GM12878 (cell line): ENCODE measurements at places on chromosomes 3 and 15. TPM values are rescaled to one million over a fixed set of nuclear protein-coding genes. Genes with fewer than 3 reads are reported as not detected.

- DNase-seq = no peak
These were observed 4.7 kb downstream of the LTF start for GRCh38 chr3:46460051-46460450.

- no peak for DNase-seq
These were observed 31.9 kb downstream of the ITGA11 start for GRCh38 chr15:68400066-68400456.

The RPUSD3 gene
- polyA plus RNA-seq = 66.0 and 68.9 TPM in 2 replicates

The ZBTB11 gene
- polyA plus RNA-seq = 10.9 and 14.6 TPM in 2 replicates

GRCh38 chr3:86793786-86794185 is 197.2 kb downstream of the VGLL3 start:
- DNase-seq = no peak

GRCh38 chr3:58237941-58238681 is 519 bp downstream of the ABHD6 start:
- DNase-seq = no peak

The HCLS1 gene
- 283 and 303 TPM in 2 replicates for polyA plus RNA-seq

The KIF23 gene
- polyA plus RNA-seq = 52.3 and 56.6 TPM in 2 replicates

GRCh38 chr3:13299531-13300155 is 120.5 kb downstream of the NUP210 start:
- no peak for DNase-seq

DNA sequence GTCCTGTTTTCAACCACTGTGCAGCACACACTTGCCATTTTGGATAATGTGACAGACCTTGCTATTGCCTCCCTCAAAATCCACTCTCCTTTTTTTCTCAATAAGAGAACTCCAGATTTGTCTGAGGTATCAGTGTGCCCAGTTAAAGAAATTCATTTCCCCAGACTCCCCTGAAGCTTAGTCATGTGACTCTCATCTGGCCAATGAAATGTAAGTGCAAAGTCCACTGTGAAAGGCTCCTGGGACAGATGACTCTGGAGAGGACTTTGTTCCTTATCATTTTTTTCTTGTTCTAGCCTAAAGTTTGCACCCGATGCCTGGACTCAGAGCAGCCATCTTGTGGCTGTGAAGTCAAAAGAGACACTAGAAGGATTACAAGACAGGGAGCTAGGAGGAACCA is 268.6 kb upstream of the LRTM1 start:
- DNase-seq = no peak

DNA sequence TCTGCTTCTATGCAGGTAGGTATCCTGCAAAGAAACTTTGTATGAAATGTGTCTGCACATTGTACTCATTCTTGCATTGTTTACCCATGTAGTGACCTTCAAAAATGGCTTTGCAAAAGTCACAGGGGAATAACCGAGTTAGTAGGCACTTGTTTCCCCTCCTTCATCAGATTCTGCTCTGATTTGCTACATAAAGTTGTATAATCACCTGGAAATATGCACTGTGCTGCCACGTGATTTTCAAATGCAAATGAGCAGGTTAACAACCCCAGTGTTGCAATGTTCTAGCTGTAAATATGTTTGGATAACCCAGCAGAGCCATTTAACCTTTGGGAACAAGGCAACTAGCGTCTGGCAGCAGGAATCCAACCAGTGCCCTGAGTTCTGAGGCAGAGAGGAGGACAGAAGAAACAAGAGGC is at the start of gene KNG1:
KNG1 (plus strand) TSS at position 321 of the 419 bp plus-strand sequence. CDS start 184 bp downstream, outside the sequence.
- no peak for DNase-seq

- DNase-seq = no peak
These were observed 62.2 kb downstream of the PFN2 start for GRCh38 chr3:149908424-149908957.

The THAP10 gene
- 4.4 and 5.2 TPM in 2 replicates for polyA plus RNA-seq

The RBP2 gene
- not detected in 2 replicates for polyA plus RNA-seq

DNA sequence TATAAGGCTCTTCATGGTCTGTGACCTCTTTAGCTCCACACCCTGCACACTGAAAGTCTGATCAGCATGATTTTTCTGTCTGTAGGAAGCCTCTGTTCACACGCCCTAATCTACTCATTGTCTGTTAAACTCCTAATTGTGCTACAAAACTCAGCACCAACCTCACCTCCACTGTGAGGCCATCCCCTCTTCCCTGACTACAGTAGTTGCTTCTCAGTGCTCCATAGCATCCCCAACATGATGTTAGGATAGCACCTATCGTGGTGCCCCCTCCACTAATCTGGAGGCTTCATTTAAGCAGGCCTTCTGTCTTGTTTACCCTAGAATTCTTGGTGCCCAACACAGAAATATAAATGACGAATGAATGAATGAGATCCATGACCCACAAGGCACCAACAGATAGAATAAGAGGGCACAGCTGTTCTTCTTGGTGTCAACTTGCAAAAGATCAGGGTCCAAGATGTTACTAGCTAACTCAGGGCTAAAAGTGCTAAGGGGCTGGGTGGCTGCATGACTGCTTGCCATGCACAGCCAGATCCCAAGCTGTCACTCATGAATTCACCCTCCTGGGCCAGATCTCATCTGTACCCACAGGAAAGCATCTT is 55.2 kb upstream of the HEG1 start:
- DNase-seq = peak; percentile 55

DNA sequence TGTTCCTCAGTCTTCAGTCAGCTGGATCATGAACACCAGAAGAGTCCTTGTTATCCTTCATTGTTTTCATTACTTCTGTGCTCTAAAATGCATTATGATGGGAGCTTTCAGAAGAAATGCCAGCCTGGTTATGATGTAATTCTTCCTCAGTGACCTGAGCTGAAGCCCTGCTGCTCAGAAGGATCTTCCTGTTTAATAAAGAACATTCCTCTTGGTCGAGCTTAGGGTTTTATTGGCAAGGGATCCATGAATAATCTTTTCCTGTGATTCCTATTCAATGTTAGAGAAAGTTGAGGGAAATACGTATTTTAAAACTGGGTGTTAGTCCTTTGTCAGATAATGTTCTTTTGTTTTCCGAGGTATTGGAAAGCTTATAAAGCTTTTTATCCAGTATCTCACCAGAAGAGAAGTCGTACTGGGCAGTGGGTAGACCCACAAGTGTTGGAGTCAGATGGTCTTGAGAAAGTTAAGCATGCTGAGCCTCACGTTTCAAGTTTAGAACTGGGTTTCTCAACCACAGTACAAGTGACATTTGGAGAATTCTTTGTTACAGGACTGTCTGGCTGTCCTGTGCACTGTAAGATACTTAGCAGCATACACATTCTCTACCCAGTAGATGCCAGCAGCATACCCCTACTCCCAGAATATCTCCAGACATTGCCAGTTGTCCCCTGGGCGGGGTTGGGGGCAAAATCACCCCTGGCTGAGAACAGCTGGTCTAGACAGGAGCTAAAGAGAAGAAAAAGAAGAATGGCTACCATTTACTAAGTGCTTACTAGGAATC is 212.3 kb upstream of the BHLHE40 start:
- DNase-seq = no peak

- DNase-seq = no peak
These were observed 31.3 kb downstream of the FBXO45 start for GRCh38 chr3:196599734-196600128.

DNA sequence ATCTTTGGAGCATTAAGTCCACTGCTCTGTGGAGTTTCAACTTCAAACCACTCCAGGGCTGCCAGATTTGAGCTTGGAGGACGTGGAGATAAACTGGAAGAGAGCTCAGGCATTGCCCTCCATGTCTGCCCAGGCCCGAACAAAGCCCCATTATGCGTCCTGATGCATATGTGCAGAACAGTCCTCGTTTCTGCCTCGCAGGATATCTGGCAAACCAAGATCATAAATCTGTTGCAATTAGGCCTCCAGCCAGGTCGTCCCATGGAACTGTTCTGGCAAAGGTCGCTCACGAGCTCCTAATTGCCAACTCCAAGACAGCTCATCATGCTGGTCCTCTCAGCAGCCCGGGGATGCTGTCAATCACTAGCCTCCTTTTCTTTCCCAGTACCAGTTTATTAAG is 91.2 kb downstream of the SEMA5B start:
- DNase-seq = no peak

The GP9 gene
- 0.23 TPM in 1 of 2 replicates, not detected in the other for polyA plus RNA-seq

DNA sequence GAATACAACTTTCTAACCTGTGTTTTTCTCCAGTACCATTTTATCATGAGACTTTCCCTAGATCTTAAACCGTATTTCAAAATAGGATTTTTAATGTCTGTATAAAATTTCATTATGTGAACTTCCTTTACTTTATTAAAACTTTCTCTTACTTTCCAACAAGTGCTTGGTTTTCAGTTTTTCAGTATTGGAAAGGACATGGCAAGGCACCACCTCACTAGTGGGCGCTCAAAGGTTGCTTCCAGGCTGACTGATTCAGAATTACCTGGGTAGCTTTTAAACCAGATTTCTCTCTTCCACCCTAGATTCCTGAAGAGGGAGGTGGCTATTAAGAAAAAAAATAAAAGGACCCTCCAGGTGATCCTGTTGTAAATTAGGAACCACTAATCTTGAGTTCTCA is 236.6 kb downstream of the SOX2 start:
- DNase-seq = no peak

The SLC2A2 gene
- not detected in 2 replicates for polyA plus RNA-seq

DNA sequence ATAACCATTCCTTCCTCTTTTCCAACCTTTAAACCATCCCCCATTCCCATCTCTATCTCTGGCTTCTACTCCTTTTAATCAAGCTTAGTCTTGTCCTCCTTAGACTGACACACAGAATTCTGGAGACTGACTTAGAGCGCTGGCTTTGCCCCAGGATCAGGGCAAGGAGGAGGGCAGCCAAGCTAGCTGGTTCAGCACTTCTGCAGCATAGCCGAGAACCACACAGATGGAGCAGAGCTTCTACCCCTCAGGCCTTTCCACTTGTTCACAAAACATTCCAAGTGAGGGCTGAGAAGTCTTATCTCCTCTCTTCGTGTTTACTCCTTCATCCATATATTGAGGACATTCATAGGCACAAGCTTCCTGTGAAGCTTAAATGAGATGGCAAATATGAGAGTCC is 246.5 kb upstream of the PEX5L start:
- DNase-seq = no peak

GRCh38 chr3:159945930-159946329 is 42.7 kb upstream of the IL12A start:
- DNase-seq = no peak
